Left renal pelvis (tissue), 4 donors: ENCODE measurements at places on chromosomes 2 and 18.

DNA sequence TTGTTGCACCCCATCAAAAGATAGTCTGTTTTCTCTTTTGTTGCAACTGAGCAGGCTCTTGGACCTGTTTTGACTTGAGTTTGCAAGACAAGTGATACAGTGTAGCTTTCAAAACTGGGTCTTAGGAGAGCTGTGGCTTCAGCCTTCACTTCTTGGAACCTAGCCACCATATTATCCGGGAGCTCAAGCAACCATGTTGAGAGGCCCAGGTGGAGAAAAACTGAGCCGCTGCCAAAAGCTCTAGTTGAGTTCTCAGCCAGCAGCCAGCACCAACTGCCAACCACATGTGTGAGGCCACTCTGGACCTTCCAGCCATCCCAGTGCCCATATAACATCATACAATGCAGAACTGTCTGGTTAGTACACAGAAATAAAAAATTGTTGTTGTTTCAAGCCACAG is 5.4 kb downstream of the CACNB4 start:
- no peak for DNase-seq

GRCh38 chr18:30387401-30387800 is 655.1 kb downstream of the DSC3 start:
- no peak for DNase-seq

GRCh38 chr18:10049747-10050146 is 135.9 kb downstream of the VAPA start:
- DNase-seq: no peak

DNA sequence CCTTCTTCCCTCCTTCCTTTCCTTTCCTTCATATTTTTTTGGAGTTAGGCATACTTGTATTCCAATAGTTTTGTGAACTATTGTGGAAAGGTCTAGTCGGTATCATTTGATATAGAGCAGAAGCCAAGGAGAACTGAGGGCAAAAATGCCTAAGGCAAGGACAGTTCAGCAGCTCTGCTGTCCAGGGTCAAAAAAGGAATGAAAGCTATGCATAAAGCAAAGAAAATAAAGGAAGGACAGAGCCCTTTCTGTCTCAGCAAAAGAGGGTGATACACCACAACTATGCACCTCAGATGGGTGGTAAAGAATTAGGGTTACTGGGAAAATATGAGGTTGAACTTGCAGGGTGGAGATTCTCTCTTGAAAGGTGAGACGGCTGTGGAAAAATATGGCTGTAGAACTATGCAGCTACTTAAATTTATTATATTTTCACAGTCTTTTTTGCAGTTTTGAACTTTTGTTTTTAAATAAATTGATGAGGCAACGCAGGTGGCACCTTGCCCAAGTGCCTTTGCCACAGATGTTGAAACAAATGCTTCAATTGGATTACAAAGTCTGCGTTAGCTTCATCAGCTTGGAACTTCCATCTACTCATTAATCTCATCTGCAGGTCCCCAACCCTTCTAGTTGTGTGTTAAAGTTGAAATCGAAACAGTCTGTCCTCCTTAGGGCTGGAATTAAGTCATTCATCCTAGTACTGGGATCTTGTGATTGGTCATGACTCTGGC is 20.8 kb downstream of the LHCGR start:
- no peak for DNase-seq

DNA sequence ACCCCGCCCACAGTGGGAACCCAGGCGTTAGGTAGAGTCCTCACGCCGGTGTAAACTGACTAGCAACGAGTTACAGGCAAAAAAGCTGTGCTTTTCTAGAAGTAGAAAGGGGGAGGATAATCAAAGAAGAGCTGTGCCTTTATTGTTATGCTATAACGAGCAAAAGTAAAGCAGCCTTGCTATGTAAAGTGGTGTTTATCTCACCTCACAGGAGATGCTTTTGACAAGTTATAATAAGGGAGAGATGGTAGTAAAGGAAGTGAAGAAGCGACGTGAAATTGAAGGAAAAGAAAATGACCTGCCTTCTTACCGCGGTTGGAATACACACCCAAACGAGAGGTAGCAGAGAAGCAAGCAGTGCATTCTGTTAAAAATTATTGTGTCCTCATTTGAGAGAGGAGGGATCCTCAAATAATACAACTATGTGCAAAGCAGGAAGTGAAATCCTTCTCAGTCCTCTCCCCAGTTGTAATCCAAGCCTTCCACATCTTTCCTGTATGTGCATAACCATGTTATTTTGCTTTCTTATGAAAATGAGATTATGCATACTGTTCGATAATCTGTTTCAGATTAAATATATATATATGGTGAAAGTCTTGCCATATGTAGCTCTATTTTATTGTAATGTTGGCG is 962 bp downstream of the TANK start:
- no peak for DNase-seq

DNA sequence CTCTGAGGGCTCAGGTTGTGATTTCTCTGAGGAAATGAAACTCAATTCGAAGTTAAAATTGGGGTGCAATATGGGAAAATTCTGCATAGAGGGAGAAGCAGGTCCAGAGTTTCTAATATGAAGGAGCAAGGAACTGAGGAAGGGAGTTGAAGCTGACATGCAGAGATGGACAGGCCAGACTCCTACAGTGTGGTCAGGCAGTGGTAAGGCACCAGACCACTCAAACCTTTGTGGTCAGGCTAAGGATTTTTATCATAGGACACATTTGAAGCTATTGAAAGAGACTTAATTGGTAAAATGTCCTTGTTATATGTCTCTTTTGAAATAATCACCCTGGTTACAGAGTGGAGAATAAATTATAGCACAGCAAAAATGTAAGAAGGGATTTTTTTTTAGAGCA is 1074.8 kb upstream of the CDH2 start:
- DNase-seq: no peak

DNA sequence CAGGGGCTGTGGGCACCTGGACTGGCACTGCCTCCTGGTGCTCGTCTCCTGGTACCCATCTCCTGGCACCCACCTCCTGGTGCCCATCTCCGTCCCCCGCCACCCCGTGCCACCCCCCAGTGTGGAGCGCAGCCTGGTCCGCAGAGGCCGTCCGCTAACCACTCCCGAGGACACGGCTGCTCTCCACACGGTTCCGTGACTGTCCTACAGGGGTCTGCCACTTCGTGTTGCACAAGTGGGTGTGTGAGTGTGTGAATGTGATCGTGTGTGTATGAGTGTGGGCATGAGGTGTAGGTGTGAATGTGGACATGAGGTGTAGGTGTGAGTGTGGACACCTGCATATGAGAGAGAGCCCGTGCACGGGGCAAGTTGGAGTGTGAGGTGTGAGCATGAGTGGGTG is 119.4 kb upstream of the HS6ST1 start:
- no peak for DNase-seq

- DNase-seq: no peak
These were observed 55.4 kb upstream of the THOC1 start for GRCh38 chr18:323253-323622.

- no peak for DNase-seq
These were observed 101.5 kb downstream of the KCNF1 start for GRCh38 chr2:11013196-11013595.

- DNase-seq: no peak
These were observed 551.7 kb downstream of the RNF144A start for GRCh38 chr2:7468955-7469354.
